ENCODE measurements at places on chromosomes 1 and 21. TPM values are rescaled to one million over a fixed set of nuclear protein-coding genes. Genes with fewer than 3 reads are reported as not detected.

- no peak for DNase-seq
These were observed 35.3 kb downstream of the NIPAL3 start for GRCh38 chr1:24450857-24451397.

DNA sequence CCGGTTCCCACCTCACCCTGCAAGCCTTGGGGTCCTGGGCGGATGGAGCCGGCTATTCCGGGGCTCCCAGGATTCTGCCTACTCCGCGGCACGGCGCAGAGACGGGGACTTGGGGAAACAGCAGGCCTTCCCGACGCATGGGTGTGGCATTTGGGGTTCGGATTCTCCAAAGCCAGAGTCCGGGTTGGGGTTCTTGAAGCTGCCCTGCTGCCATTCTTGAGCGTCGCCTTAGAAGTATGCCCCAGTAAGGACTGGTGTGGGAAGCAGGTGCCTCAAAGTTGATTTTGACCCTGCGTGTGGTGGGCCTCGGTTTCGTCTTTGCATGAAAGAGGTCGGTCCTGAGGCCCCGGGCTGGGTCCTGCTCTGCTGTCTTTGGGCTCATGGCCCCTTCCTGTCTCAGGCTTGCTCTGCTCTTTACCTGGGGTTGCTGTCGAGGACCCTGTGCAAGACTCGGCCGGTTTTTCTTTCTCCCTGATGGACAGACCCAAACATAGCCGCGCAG lies 696 bp downstream of the GUK1 start:
- DNase-seq = no peak

DNA sequence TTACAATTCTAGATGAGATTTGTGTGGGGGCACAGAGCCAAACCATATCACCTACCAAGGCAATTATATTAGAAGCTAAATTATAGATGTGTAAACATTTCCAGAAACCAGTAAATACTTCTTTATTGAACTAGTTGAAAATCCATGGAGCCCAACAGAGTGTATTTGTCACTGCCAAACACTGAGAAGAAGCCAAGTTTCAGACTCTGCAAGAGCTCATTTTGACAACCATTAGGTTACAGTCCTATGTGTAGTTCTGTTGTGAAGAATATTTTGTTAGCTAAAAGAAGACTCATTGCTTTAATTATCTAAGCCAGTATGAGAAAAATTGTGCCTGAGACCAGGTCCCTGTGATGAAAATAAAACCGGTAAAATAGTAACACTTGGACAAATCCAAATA lies 358.9 kb upstream of the SGIP1 start:
- no peak for DNase-seq

- DNase-seq = no peak
These were observed 76.6 kb downstream of the HSPA13 start for GRCh38 chr21:14306126-14306907.

GRCh38 chr1:156852418-156852874 lies 6.5 kb downstream of the INSRR start:
- no peak for DNase-seq

DNA sequence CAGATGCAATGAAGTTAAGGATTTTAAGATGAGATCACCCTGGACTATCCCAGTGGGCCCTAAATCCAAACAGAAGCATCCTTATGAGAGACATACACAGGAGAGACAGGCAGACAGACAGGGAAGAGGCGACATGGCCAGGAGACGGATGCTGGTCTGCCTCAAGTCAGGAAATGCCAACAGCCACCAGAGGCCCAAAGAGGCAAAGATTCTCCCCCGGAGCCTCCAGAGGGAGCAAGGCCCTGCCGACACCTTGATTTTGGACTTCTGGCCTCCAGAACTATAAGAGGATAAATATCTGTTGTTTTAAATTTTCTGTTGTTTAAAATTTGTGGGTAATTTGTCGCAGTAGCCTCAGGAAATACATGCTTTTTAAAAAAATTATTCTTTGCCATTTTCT lies 116.4 kb downstream of the GLIS1 start:
- DNase-seq = peak; percentile 37

- DNase-seq = no peak
These were observed 132.8 kb downstream of the PGBD5 start for GRCh38 chr1:230293390-230293700.

GRCh38 chr1:72324451-72324850 lies 42.1 kb upstream of the NEGR1 start:
- DNase-seq = no peak

DNA sequence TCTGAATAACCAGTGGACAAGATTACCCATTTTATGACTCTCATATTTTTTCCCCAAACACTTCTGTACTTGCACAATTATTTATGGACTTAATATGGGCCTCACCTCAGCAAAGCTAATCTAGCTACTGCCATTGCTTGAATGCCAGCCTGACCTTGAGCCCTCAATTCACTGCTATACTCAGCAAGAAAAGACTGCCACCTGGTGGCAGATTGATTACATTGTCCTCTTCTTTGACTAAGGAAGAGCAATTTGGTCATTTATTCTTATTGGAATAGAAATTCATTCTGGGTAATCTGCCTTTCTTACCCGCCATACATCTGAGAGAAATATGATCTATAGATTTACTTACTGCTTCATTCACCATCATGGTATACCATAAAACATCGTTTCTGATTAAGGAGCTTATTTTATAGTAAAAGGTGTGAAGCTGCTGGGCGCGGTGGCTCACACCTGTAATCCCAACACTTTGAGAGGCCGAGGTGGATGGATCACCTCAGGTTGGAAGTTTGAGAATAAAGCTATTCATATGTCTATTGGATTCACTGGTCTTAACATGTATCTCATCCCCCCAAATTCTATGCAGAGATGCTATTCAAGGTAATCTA lies 32.9 kb upstream of the DIPK1A start:
- DNase-seq = peak; percentile 56

- DNase-seq = no peak
These were observed 42.8 kb downstream of the CHRM3 start for GRCh38 chr1:239429163-239429562.

The ZNF683 gene
- not detected for total RNA-seq

The MXRA8 gene
- 8.1 TPM for total RNA-seq

The PRDX1 gene
- 1,011 TPM for total RNA-seq

The VAMP3 gene
- 42.9 TPM for total RNA-seq

The HLX gene
- total RNA-seq = 0.88 TPM

The C2CD4D gene
- total RNA-seq = 0.86 TPM

The PAX7 gene
- 0.09 TPM for total RNA-seq

All from H9 (cell line).